ENCODE measurements at places on chromosomes 3 and 15.

DNA sequence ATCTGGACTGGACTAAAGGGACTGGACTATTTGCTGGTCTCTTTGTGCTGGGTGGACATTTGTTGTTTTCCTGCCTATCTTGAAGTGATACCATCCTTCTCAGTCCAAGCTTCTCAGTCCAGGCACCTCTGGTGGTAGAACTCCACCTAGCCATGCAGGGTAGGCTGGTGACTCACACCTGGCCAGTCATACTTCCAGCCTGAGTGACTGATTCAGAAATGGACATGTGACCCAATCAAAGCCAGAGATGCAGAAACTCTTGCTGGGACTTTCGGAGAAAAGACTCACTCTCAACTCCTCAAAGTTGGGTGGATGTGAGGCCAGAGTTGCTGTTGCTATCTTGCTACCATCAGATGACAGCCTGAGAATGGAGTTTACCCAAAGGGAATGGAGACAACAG is 5.6 kb upstream of the ASB14 start:
- no peak for DNase-seq

- DNase-seq = no peak
These were observed 201.9 kb upstream of the MCTP2 start for GRCh38 chr15:94029495-94029894.

GRCh38 chr3:50816894-50817293 is 142.2 kb downstream of the DOCK3 start:
- no peak for DNase-seq

DNA sequence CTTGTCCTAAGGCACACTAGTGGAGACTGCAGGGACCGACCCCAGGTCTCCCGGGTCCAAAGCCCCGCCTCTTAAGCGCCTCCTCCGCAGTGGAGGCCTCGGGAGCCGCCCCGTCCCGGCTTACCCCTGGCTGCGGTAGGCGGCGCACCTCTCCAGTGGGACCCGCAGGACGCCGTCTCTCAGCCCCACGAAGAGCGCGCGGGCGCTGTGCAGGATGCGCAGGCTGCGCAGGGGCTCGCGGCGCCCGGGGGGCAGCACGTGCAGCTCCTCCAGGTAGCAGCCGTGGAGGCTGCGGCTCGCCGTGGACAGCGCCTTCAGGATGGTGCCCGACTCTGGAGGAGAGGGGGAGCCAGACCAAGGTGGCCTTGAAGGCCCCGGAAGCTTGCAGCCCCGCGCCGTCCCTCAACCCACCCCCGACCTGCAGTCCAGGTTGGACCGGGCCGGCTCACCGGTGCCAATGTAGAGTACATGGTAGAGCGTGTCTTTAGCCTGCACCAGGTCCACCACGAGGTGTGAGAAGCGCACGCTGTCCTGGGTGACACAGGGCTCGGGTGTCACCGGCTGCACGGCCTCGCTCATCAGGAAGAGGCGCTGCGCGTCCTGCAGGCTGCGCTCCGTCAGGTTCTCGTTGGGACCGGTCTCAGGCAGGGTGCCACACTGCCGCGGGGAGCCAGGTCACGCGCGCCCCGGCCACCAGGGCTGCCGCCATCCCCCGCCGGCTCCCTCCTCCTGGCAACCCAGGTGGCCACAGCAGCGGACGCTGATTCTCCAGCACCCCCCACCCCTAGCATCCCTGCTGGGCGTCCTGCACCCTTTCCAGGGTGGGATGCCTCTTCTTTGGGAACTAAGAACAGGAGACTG is 105.5 kb downstream of the SEMA5B start:
- no peak for DNase-seq

GRCh38 chr3:42539871-42540714 is 37.6 kb downstream of the VIPR1 start:
- DNase-seq = peak; percentile 64

DNA sequence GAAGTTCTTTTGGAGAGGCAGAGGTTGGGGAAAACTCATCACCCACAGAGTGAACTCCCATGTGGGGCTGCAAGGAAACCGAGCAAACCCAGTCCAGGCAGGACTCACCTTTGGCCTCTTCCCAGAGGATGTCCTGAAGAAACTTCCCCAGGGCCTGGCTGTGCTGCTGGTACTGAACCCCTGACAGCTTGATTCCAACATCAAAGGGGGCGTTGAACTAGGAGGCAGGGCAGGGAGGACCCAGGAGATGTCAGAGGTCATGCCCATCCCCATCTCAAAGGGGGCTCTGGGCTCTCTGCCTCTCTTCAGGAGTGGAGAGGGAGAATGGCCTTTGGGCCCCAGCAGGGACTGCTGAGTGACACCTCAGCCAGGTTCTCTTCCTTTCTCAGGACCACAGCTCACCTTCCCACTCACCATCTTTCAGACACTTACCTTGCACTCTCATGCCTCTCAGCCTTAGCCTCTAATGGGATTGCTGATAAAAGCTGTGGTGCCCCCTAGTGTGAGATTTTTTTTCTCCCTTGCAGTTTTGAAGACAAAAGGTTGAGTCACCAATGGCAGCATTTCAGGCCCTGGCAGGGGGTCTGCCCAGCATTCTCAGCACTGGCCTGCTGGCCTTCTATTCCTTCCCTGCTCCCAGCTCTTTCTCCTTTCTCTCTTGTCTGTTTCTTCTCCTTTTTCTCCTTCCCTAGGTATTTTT is 6.0 kb downstream of the GHRL start:
- peak; percentile 59 for DNase-seq

DNA sequence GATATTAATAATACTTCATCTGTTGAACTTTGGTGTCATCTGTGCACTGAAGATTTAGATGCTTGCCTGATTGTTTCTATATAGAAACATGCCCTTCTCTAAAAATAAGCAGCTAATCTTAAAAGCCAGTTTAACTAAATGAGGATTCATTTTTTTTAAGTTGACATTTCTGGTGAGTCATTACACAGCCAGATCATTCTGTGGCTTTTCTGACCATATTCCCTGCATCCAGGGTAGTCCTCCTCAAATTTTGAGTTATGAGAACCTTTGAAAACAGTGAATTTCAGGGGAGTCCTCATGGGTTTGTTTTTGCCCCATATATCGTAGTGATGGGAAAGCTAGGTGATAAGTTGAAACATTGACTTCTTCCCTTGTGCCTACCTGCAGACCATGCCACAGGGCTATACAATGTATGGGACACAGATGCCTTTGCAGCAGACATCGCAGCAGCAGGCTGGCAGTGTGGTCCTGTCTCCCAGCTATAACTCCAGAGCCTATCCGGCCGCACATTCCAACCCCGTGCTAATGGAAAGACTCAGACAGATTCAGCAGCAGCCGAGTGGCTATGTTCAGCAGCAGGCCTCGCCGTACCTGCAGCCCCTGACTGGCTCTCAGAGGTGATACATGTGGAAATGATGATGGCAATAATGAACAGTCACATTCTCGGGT is 26.5 kb upstream of the P2RY12 start:
- DNase-seq = no peak

DNA sequence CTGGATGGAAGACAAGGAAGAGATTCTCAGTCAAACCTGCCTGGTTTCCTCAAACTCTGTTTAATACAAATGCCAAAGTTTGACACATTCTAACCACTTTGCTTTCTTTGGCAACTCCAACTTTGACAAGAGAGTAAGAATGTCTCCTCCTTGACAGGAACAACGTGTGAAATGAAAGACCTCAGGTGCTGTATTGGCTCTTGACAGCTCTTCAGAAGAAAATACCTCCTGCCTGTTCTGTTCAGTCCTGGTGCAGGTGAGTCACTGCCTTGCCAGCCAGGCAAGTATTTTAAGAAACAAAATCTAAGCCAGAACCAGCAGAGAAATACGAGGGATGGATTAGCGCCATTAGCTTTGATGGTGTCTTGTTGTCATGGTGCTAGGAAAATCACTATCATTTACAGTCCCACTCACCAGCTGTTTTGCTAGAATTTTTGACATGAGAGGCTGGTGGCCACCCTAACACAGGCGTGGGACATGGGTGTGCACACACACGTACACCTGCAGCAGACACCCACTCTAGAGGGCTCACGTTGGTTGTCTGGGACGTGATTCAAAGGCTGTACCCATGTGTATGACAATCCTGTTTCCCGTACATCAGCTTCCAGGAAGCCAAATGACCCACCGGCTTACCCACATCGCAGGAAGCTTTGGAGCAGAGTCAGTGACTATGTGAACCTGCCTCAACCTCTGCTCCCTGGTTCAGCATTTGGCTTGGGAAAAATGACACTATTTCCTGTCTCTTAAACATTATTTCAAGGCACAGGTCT is 60.4 kb downstream of the CCNL1 start:
- DNase-seq = no peak

DNA sequence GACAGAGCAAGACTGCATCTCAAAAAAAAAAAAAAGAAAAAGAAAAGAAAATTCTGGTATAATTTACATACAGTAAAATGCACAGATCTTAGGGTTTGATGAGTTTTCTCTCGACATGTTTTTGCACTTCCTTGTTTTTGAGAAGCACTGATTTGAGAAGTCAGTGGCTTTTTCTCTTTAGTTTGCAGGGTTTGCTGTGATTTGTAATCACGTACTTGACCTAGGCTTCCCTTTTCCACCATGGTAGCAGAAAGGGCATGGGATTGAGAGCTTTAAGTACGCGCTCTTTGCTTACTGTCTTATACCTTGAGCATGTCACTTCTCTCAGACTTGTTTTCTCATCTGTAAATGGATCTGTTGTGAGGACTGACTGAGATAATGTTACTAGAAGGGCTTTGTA is 4.1 kb downstream of the VHL start:
- DNase-seq = no peak

GRCh38 chr3:160586679-160587078 is 21.3 kb upstream of the KPNA4 start:
- no peak for DNase-seq

GRCh38 chr3:161649900-161650484 is 153.4 kb downstream of the OTOL1 start:
- DNase-seq = no peak

DNA sequence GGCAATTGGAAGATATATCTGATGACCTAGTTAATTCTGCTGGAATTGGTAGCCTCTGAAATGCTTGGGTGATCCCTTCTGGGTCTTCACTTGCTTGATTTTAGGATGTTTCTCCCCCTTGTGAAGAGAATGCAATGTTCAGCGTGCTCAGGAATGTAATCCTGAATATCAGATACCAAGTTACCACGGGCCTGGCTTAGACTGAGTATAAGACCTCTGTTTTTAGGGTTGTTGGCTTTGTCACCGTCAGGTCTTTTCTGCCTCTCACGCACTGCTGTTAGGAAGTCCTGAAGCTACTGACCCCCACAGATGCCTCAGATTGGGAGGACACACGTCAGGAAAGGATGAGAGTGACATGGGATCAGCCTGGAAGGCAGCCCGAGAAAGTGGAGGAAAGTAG is 198.5 kb downstream of the CDIN1 start:
- DNase-seq = no peak

DNA sequence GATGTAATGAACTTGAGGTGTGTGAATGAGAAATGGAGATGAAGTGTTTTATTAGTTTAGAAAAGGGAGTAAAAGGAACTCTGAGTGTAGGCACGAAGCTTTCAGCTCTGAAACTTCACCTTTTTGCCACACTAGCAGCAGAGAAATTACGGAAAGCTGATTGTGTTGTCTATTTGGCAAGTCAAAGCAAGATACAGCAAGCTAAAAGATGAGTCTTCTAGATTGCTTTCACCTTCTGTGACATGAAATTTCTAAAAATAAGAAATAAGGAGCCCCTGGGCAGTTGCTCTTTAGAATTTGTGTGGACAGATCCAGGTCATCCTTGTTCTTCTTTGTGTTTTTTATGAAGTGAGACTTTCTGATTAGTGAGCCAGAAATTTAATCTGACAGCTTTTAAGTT is 143.4 kb downstream of the FNDC3B start:
- DNase-seq = no peak

GRCh38 chr15:28960979-28961378 is 75.2 kb downstream of the APBA2 start:
- no peak for DNase-seq

- DNase-seq = no peak
These were observed 394.7 kb downstream of the FGF12 start for GRCh38 chr3:192332386-192333291.

DNA sequence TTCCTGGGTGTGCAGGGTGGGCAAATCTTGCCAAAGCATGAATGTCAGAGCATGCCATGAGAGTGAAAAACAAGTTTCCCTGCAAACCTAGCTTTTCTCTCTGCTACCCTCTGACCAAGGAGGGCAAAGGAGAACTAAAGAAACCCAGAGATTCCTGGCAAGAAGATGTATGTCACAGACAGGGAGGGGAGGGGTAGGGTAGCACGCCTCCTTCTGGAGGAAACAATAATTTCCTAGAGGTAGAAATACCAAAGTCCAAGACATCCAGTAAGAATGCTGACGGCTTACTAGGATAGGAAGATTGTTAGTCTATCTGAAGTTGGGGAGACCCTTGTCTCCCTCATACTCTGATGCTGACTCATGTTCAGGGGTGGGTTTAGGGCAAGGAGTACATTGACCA is 203.9 kb downstream of the NR1D2 start:
- no peak for DNase-seq

GRCh38 chr3:156720826-156721225 is 46.4 kb downstream of the TIPARP start:
- no peak for DNase-seq

- no peak for DNase-seq
These were observed 1274.4 kb upstream of the EPHA6 start for GRCh38 chr3:95539950-95540483.

DNA sequence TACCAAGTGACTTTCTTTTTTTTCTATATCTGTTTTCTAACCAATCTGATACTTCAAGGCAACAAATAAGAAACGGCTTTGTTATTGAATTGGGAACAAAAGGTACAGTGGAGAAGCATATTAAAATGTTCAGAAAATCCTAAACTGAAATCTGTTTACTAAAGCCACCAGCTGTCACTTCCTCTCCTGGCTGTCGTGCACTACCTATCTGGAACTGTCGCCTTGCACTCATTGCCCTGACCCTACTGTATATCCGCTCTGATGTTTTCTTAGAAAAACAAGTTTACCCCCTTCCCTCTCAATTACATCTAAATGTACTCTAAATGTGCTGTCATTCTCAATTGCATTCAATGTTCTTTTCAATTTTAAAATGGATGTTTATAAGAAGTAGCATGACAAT is 439.8 kb upstream of the ARRDC4 start:
- DNase-seq = no peak

DNA sequence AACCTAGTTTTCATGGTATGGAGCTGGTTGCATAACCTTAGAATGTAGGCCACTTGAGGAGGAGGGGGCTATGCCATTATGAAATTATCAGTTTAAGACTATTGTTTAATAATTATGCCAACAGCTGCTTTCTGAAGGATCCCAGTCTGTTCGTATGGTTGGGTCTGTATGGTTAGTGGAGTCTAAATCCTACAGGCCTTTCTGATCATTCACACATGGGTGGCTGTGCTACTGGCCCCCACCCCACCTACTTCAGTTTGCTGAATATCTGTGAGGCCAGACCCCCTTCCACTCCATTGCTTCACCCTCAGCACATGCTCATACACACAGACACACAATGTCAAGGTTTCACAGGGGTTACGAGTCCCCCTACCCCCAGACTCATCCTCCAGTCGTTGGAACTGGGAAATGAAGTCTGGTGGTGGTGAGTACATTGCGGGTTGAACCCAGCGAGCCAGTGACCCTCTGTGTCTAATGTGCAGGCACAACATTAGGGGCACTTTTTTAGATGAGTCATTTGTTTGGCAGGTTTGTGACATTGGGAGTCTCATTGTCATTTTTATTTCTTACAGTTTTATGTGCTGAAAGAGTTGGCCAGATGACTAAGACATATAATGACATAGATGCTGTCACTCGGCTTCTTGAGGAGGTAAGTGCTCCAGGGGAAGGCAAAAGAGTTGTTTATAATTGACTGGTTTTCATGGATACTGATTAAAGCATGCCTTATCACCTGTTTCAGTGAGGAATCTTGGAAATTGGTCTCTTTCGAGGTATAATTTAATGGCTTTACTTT is 85.3 kb downstream of the TRAK1 start:
- no peak for DNase-seq

All from NCI-H2029 treated with DMSO at 0.1 percent for 48 hours (cell line).